ENCODE measurements at places on chromosomes 7 and 10.

- no peak for DNase-seq
Measured at GRCh38 chr7:26949319-26949718, 84.9 kb upstream of the SKAP2 start.

DNA sequence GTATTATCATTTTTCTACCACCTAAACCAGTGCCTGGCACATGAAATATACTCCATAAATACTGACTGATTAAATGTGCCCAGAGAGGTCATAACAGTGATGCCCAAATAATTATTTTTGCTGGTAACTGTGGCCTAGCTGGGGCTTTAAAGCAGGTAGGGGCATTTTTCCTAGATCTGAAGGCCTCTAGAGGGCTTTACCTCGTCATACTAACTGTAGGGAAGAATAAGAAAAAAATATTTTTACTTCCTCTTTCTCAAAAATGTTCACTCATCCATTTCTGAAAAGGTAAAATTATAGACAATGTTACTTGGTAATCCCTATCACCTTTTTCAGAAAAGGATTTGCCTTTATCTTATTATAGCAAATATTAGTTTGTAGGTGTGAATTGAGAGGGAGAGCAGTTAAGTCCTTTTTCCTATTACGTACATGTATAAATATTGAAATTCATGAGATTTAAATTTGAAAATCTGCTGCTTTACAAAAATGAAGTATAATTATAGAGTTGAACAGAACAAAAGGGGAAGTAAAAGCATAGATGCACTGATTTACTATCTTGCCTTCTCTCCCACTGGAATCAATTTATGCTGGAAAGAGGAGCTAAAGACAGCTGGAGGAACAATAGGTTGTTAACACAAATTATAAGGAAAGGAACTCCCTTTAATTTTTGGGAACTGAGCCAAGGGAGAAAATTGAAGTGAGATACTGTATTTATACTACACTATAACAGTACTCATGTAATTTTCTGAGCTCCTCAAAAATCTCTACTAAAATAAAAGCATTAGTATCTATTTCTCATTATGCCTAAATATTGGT lies 71.5 kb upstream of the NOBOX start:
- DNase-seq, result no peak

GRCh38 chr7:153065051-153065450 lies 305.5 kb downstream of the ACTR3B start:
- no peak for DNase-seq

DNA sequence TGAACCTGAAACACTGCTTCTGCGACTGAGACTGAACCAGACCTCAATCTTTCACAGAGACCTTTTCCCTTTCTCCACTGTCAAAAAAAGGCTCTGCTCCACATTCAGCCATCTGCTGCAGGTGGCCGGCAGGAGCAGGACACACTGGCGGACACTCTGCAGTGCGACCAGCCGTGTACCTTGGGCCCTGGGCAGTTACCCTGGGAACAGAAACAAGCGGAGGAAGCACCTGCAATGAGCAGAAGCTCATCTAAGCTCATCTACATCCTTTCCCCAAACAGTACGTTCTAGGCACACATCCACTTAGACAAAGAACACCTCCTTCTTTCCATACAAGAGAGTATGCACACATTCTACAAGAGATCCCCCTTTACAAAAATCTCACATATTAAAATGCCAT lies 22.8 kb downstream of the VOPP1 start:
- DNase-seq, result no peak

DNA sequence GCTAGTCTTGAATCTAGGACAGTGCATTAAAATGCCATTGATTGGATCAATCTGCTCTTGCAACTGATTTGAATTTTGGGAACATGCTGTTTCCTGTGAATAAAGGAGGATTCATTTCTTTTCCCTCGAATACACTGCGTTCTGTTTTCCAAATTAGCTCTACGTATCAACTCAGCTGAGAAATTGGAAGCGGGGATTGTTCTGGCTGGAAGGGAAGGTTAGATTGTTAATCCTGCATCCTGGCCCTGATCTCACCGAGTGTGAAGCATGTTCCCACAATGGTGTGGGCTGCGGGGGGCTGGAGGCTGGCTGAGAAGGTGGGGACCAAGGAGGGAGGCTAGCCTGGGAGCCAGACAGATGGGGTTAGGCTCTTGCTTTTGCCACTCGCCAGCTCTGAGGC lies 17.6 kb downstream of the HTRA1 start:
- DNase-seq, result no peak

DNA sequence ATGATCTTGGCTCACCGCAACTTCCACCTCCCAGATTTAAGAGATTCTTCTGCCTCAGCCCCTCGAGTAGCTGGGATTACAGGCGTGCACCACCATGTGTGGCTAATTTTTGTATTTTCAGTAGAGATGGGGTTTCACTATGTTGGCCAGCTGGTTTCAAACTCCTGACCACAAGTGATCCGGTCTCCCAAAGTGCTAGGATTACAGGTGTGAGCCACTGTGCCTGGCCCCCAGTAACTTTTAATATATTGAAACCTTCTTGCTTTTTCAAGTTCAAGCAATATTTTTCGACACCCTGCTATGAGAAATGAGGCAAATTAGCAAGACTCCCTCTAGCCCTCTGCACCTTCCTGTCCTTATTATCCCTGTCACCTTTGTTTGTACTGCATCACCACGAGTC lies 144.0 kb downstream of the EVX1 start:
- no peak for DNase-seq

- DNase-seq, result peak; percentile 28
Measured at GRCh38 chr7:95470452-95470851, 15.3 kb upstream of the ASB4 start.

- DNase-seq, result no peak
Measured at GRCh38 chr7:44396931-44397545, 71.6 kb upstream of the CAMK2B start.

DNA sequence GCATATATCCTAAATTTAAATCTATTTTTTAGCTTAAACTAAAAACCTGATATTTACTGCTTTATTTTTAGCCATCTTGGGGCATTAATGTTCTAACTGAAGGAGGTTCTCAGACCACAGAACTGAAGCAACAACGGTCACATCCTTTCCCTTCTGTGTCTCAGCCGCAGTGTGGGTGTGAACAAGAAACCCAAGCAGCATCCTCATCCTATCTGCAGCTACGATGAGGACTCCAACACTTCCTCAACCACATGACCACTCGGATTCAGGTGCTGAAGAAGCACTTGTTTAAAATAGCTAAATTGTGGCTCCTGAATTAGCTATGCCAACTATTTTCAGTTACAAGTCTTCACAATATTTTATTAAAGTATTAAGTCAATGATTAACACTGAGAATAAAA lies 5.3 kb downstream of the ESYT2 start:
- peak; percentile 89 for DNase-seq

GRCh38 chr7:29290829-29291228 lies 96.3 kb downstream of the CHN2 start:
- DNase-seq, result no peak

DNA sequence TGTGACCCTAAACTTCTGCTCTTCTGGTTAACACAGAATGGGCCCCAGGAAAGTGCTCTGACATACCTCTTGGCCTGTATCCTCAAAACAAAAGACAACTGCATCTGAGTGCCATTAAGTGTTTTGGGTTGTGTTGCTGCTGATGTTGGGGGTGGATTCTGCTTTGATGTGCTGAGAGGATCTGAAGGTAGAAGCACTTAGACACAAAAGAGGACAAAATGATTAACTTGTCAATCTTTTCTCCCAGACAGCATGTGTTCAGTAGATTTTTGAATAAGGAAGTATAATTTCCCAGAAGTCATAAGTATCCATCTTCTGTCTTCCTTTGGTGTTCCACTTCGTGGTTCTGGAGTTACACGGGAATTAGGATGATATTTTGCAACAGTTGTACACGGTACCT lies 16.1 kb upstream of the TMEM178B start:
- no peak for DNase-seq

Data from activated CD4-positive, alpha-beta T cell treated with anti-CD3 and anti-CD28 coated beads, Interleukin-2, Interleukin-6, amounts not matched to agents 100 ng/mL and 50 ng/mL, durations not matched to agents 16 hours and 8 hours (primary cell).